ENCODE measurements at places on chromosomes 2 and 18.

DNA sequence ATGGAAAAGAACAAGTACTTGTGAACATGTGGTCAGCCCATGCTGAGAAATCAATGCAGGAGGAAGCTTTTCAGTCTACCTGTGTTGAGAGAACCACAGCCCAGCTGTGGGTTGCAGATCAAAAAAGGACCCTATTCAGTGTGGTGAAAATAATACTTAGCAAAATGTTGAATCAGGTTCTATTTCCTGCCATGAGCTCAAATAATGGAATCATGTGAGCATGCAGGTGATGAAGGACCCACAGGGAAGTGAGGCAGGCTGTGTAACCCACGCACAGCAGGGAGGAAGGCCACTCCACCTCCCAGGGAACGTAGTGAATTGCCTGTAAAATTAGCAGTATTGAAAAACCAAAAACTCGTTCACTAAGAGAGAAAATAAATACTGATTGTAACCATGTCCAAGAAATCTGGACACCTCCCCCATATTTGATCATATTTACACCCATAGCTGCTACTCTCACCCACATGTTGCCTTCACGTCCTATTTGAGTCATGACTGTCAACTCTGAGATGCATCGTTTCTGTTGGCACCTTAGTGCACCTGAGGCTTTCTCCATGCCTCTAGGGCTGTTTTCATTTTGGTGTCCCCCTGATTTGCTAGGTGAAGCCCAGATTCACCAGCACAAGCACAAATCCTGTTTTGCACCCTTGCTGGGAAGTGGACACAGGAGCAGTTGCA is 20.5 kb upstream of the BCL2L11 start:
- DNase-seq: no peak

GRCh38 chr2:188773075-188773474 is 201.1 kb upstream of the COL3A1 start:
- no peak for DNase-seq

DNA sequence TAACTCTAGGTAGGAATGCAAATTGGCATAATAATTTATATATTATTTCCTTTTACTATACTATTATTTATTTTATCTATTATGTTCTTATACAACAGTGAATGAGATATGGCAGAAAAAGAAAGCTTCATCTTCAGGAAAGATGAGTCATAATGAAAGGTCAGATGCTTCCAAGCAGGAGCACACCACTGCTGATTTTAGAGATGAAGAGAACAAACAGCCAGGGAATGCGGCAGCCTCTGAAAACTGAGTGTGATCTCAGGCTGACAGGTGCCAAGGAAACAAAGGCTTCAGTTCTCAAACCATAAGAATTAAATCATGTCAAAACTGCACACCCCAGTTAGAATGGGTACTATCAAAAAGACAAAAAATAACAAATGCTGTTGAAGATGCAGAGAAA is 149.0 kb downstream of the CCDC178 start:
- no peak for DNase-seq

DNA sequence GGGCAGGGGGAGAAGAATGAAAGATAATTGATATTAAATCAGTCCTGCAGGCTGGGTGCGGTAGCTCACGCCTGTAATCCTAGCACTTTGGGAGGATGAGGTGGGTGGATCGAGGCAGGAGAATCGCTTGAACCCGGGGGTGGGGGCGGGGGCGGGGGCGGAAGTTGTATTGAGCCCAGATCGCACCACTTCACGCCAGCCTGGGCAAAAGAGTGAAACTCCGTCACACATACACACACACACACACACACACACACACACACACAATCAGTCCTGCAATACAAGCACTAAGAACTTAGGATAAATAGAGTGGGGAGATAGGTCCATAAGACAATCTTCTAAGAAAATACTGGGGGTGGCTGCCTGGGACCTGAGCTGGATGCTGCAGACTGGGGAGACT is 15.1 kb upstream of the PKDCC start:
- DNase-seq: no peak

DNA sequence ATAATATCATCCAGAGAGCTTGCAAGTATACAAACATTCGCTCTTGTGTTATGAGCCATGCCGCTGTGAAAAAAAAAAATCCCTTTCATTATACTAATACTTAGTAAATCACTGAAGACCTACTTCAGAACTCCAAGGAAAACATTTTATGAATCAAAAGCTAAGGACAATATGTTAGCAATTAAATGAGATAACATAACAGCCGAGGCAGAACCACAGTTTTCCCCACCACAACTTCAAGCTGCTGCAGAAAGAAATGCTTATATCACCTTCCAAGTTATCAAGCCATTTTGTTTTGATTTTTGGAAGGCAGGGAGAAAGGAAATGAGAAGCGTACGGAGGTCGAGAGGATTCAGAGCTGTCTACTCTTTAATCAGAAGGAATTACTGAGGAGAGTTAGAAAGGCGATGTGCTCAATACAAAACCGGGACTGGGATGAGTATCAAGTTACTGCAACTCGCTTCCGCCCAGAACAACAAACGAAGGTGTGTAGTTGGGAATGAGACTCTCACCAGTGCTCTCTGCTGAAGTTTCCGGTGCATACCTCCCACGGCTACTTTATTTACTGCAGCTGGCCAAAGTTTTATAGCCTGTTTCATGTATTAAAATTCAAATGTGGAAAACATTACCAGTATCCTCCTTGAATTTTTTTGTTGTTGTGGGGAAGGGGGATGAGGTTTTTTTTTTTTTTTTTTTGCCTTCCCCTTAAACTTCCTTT is 292.2 kb upstream of the CCDC68 start:
- DNase-seq: no peak

DNA sequence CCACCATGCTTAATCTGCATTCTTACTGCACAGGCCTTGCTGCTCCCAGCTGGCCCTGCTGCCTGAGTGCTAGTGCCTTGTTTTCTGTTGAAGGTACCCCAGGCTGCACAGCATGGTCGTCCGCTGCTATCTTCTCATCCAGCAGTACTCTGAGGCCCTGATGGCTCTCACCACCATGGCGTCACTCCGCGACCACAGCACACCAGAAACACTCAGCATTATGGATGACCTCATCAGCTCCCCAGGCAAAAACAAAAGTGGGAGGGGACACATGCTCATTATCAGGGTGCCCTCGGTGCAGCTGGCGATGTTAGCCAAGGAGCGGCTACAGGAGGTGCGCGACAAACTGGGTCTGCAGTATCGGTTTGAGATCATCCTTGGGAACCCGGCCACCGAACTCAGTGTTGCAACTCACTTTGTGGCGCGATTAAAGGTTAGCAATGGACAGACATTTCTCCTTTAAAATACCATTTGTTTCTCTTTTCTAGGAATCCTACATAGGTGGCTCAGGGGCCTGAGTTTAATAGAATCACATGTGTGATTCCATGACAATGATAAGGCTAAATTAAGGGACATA is 110.5 kb downstream of the ESCO1 start:
- no peak for DNase-seq

DNA sequence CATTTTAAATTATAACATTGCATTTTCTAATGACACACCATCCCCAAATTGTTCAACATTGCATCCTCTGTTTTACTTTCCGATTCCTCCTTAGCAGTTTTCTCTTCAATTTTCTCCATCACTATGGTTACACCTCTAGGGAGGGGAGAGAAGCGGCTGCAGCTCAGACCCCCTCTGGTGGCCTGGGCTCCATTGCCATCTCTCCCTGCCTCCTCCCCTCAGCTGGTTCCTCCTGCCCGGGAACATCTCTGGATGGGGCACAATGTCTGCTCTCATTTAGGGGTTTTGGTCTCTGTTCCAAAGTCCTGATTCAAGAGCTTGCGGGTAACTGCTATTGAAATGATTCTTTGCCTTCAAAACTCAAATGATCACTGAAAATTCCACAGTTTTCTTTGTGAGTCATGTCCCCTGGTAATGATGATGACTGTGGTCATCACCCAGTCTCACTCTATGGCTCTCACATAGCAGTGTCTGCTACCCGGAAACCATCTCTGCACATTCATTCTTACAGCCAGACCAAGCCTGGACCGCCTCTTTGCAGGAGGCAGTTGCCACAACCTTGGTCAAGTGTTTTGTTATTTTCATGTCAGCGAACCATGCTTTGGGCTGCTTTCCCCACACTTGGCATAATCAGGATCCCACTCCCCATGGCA is 263.9 kb downstream of the ALPK2 start:
- DNase-seq: no peak

DNA sequence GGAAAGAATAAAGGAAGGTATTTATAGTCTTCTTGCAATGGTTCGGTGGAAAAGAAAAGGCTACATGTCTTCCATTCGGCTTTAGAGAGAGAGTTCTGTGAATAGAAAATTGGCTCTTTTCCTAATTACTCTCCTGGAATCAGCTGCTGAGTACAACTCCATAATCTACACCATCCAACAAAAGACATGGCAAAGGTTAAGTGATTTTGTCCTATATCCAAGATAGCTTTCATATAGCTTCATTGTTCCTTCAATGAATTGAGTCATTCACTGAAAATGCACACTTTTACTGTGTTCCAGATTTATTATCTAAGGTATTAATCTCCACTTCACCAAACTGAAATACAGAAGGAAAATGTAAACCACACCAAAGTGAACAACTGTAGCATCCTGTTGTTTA is 514.5 kb downstream of the LRRTM4 start:
- no peak for DNase-seq

- no peak for DNase-seq
These were observed 7.0 kb downstream of the NDUFV2 start for GRCh38 chr18:9109523-9109922.

- DNase-seq: no peak
These were observed 8.5 kb upstream of the PAX3 start for GRCh38 chr2:222307143-222307756.

- DNase-seq: no peak
These were observed 69.8 kb upstream of the GALNT3 start for GRCh38 chr2:165863810-165864261.

GRCh38 chr2:3789256-3789655 is 85.9 kb downstream of the DCDC2C start:
- no peak for DNase-seq

- DNase-seq: no peak
These were observed 498.4 kb downstream of the STK39 start for GRCh38 chr2:167749016-167749415.

GRCh38 chr2:201774546-201774945 is 6.2 kb downstream of the ALS2 start:
- no peak for DNase-seq

DNA sequence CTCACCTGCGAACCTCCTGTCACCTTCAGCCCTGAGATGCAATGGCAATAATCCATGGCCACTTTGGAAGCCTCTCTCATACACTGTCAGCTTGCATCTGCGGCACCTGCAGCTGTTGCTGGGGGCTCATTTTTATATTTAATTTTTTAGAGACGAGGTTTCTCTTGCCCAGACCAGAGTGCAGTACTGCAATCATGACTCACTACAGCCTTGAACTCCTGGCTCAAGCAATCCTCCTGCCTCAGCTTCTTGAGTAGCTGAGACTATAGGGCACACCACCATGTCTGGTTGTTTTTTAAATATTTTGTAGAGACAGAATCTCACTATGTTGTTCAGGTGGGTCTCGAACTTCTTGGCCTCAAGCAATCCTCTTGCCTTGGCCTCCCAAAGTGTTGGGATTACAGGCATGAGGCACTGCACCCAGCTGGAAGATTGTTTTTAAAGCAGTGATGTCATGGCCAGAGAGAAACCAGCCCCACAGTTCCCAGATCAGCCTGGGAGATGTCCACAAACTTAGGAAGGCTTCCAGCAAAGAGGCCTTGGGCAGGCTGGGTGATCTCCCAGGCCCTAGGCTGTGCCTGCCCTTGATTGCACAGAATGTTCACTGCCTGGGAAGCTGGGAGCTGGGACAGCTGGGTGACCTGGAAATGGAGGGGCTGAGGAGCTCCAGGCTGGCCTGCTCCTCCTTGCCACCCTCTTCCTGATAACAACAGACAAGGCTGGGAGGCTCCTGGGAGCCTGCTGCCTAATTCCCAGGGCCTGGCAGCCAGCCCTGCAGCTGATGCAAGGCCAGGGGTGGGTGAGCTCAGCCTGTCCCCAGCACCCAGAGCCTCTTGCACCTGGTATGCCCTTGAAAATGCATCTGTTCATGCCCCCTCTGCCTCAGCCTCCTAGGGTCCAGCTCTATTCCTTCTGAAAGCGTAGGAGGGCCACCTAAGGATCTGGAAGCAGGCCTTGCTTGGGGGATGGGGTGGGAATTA is 27.1 kb downstream of the SH2D6 start:
- DNase-seq: no peak

DNA sequence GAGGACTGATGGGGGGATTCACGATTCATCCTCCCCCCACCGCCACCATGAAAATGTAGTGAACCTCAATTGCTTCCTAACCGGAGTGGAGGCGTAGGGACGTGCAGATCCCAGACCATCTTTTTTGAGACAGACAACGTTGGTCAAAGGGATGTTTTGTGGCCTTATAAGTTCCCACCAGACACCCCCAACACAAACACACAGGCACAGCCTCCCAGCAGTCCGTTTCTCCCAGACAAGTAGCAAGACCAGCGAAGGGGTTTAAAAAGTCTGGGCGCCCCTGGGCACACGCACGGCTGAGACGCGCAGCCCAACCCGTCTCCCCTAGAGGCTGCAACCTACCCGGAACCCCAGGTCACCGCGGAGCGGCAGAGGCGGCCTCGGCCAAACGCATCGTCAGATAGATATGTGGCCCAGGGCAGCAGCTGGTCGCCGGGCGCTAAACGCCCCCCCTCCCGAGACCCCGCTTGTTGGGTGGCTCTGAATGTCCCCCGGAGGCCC is 1.3 kb downstream of the GBX2 start:
- no peak for DNase-seq

GRCh38 chr2:177799531-177799930 is 273.0 kb downstream of the PDE11A start:
- no peak for DNase-seq

DNA sequence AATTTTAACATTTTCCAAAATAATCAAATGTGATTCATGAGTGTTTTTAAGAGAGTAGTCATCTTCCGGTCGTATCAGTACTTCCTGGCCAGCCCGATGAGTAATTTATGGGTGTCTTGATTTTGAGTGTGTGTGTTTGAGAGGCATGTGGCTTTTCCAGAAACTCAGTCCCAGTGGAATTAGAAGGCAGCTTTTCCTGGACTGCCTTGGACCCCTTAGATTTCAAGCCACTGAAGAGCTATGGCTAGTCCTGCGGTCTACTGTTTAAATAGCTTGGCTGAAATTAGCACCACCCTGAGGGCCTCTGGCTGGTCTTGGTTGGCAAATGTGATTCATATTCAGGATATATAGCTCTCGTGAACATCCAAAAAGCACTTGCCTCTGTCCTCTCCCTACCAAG is 59.4 kb downstream of the HK2 start:
- no peak for DNase-seq

- DNase-seq: no peak
These were observed 488.7 kb downstream of the ARHGAP15 start for GRCh38 chr2:143617803-143618415.

- DNase-seq: no peak
These were observed 44.8 kb downstream of the ADCY3 start for GRCh38 chr2:24875272-24875671.

Data from retinal pigment epithelial cell (primary cell).